ENCODE measurements at places on chromosomes 16 and 17.

DNA sequence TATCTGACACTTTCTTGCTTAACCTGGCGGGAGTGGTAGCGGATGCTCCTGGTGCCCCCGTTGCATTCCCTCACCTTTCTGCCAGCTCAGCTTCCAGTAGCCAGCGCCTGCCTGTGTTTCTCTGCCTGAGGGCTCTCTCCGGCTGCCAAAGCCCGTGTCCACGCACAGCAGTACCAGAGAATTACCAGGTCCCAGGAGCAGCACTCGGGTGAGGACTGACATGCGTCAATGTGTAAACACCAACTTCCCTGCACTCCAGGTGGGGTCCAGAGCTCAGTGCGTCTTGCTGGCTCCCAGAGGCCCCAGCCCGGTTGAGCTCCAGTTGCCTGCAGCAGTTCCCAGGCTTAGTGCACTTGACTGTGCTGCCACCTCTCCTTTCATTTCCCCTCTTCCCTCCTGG lies 54.8 kb downstream of the CDH13 start:
- DNase-seq: peak; percentile 67

DNA sequence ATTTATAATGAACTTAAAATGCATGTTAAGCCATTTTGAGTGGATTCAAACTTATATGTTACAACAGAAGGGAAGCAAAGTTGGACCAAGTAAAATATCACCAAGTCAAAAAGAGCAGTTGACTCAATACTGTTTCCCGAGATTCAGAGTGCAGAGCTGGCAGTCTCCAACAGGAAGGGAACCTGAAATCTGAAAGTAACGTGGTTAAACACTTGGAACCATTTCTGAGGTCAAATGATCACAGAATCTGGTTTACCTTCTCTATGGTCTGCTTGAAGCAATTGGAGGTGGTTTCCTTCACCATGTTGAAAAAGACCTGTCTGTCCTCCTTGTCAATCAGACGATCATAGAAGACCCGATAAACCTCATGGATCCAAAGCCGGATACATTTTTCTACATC lies 86.5 kb downstream of the LYRM1 start:
- DNase-seq: no peak

DNA sequence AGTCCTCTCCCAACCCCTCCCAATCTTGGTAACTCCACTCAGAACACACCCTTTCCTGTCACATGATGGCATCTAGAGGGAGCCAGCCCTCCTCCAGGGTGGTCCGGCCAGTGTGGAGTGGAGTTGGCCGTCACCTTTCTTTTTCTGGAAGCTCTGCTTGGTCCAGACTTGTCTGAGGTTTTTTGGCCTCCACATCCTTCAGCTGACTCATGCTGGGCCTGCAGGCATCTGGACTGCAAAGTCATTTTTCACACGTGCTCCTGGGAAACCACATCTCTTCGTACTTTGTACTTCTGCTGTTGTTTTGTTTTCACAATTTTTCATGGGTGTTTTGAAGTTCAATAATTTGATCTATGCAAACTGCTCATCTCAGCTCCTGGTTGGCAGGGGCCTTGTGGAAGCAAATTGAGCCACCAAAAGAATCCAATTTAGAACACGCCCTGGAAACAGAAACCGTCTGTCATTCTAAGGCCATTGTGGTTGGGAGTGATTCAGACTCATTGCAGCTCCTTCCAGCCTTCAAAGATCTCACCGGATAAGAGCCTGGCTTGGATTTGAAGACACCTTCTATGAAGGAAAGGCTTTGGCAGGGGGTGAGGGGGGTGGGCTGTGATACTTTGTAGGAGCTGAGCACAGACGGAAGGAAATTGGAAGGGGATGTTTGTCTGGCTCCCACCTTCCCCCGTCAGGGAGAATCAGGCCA lies 42.4 kb upstream of the NF1 start:
- peak; percentile 76 for DNase-seq

- DNase-seq: no peak
Observed at GRCh38 chr16:9610727-9611126, 519.3 kb downstream of the HAPSTR1 start.

GRCh38 chr16:20310421-20311395 lies 16.6 kb downstream of the GP2 start:
- no peak for DNase-seq

DNA sequence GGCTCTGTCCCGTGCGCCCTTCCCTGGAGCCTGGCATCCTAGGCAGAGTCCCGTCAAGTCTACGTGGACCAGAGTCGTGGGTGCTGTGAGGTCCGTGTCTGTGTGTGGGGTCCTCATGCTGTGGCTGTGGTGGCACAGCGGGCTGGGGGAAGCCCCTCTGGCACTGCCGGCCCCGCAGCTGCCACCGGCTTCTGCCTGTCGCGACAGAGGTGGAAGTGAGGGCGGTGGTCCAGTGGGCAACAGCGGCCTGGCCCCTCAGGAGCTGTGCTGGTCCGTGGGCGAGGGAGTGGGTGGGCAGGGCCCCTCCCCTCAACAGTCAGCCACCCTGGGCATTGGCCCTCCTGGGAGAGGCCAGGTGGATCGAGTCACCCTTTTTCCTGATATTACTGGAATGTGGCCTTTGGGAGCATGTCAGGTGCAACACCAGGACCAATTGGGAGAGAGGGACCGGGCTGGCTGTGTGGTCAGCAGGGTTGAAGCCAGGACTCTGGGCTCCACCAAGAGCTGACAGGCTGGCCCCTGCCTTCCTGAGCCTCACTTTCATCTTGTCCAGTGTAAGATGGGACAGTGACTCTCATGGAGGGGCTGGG lies 11.9 kb downstream of the BAIAP2 start:
- peak; percentile 21 for DNase-seq

DNA sequence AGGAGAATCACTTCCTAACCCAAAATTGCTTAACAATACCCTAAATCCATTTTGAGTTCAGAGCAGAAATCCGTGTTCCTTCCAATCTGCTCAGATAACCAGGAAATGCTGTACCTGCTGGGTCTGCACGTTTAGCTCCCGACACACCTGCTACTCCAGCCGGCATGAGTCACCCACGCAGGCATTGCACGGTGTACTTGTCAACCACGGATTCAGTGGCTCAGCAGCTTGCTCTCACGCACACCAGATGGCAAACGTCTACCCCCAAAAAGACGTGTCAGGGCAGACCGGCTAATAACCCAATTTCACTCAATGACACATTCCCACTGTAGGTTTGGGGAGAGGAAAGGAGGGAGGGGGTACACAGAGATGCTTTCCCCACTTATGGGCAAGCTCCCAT lies 468.1 kb downstream of the SOX9 start:
- peak; percentile 98 for DNase-seq

- no peak for DNase-seq
Observed at GRCh38 chr17:50631195-50631907, 3.3 kb upstream of the ABCC3 start.

GRCh38 chr16:30377812-30378235 lies 3.2 kb downstream of the MYL11 start:
- peak; percentile 70 for DNase-seq

- no peak for DNase-seq
Observed at GRCh38 chr16:67025210-67025550, 3.8 kb upstream of the CBFB start.

DNA sequence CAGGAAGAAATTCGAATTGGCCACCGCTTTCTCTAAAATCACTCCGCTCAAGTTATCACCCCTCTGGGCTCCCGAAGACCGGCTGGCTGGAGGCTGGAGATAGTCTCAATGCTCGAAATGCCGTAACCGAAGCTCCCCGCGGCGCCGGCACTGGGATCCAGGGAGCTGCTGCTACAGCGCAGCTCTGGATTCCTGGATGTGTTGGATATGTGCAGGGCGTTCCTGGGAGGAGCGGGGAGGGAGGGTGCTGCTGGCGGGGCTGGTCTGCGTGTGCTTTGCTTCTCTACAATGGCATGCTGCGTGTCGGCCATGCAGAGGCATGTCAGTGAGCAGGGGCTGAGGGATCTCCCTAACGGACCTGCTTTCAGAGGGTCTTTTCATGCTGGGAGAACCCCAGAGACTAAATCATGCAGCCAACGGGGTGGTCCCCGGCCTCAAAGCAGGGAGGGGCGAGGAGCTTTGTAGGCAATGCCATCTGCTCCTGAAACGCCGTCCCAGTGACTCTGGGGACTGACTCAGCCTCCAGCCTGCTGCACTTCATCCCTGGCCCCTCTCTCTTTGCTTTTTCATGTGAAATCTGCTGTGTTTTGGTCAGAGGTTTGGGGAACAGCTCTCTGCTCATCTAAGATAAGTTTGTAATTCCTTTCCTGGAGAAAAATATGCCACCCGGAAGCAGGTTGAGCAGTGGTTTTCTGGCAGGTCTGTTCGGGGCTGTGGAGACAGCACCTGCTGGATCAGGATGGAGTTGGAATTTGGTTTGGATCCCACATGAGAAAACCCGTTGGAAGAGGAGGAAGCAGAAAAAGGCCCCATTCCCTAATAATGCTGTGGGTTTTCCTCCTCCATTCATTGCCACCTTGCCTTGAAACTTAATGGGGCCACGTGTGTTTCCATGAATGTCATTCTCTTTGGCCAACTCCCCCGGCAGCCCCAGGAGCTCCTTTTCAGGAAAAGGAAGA lies 311.4 kb downstream of the SEC14L1 start:
- DNase-seq: no peak

DNA sequence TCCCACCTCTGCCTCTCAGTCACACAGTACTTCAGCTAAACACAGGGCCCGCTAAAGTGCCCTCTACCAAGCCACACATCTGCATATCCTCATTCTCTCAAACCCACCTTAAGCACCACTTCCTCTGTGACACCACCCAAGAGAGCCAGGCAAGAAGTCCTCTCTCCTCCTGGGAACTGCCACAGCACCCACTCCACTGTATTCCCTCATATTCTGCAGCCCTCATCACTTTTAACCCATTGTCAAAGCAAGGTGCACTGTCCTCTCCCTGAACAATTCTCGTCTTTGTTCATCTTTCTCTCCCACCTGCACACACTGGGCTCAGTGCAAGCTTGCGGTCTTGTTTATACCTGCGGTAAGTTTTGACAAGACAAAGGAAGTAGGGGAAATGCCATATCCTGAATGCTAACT lies 13.6 kb downstream of the CHD9 start:
- no peak for DNase-seq

GRCh38 chr16:76607317-76607716 lies 330.1 kb downstream of the CNTNAP4 start:
- DNase-seq: no peak

DNA sequence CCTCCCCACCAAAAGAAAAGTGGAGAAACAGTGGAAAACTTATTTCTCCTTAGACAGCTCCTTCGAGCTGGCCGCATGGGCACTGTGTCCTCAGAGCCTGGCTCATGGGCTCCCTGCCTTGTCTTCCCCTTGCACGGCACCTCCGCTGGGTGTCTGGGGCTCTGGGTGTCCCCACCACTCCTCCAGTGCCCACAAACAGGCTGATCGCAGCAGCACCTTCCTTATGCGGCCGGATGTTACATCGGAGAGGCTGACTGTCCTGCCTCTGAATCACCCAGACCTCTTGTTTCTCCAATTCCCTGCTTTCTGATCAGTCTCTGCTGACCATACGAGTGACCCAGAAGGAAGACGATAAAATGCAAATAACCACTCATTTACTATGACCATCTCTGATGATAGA lies 121.7 kb downstream of the SLC39A11 start:
- no peak for DNase-seq

DNA sequence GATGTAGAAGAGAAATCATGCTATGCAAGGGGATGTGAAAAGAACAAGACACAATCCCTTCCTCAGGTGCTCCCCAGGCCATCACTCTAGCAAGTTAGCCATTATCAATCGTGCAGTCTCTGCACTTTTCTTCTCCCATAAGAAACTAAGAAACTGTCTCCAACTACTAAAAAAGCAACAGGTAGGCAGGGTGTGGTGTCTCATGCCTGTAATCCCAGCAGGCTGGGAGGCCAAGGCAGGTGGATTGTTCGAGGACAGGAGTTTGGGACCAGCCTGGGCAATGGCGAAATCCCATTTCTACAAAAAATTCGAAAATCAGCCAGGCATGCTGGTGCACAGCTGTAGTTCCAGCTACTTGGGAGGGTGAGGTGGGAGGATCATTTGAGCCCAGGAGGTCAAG lies 13.8 kb downstream of the PARN start:
- DNase-seq: no peak

DNA sequence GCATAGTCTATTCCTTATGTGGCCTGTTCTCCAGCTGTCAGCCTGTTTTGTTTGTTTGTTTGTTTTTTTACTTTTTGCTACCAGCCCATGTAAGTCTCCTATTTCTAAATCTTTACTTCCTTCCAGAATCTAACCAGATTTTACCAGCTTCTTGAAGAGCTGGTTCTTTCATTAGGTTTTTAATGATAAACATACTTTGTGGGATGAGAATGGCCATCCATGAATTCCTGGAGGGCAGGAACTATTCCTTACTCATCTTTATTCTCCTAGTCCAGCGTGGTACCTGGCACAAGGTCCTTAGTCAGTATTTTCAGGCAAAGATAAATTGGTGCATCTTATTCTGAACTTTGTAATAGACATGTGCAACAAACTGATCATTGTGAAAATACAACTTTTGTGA lies 17.3 kb downstream of the RSPRY1 start:
- no peak for DNase-seq

- peak; percentile 60 for DNase-seq
Observed at GRCh38 chr17:3282901-3283300, 15.3 kb downstream of the OR3A1 start.

DNA sequence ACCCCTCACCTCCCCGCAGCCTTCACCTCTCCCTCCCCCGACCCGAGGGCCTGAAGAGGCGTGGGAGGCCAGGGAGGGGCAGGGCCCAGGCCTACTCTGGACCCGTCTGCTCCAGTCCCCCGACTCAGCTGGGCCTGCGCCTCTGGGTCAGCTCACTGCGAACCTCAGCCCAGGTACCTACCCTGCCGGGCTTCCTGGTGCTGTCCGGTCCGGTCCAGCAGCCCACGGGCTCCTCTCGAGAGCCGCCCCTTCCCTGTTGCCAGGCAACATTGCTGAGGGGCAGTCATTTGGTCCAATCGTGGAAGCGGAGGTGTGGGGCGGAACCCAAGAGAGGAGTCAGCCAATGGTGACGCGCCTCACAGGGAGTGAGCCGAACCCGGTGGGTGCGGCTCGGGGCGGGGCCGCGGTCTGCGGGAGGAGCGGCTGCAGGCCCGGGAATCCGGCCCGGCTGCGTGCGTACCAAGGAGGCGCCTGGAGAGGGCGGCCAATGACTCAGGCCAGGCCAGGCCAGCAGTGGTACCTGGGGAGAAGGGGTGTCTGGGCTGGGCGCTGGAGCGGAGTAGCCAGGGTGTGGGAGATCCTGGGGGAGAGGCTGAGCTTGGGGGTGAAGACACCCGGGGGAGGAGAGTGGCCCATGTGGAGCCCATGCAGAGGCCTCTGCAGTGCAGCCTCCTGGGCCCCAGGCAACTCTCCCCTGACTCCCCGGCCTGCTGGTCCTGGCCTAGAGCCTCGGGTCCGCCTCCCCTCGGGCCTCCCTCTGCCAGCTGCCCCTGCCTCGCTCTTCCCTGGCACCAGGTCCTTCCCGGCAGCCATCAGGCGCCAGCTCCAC lies at the start of gene MEAK7:
MEAK7 (minus strand) TSS at position 240 of the 829 bp plus-strand sequence. CDS start 6,573 bp downstream, outside the sequence.
- peak; percentile 98 for DNase-seq

GRCh38 chr16:52547004-52547833 lies at the start of gene TOX3:
Gene TOX3, minus strand, starts transcription at chr16:52547143. Its CDS starts 420 bp downstream, at chr16:52546723.
- no peak for DNase-seq

- no peak for DNase-seq
Observed at GRCh38 chr16:72811876-72812275, 236.1 kb downstream of the ZFHX3 start.

All from PC-3 (cell line).